Stimulated activated CD4-positive, alpha-beta T cell treated with anti-CD3 and anti-CD28 coated beads, Interleukin-4, amount 100 ng/mL, for 1 hour (primary cell): ENCODE measurements at places on chromosomes 13 and 19.
A peak's percentile ranks its signal among the peaks of the same experiment; 100 is the strongest.

DNA sequence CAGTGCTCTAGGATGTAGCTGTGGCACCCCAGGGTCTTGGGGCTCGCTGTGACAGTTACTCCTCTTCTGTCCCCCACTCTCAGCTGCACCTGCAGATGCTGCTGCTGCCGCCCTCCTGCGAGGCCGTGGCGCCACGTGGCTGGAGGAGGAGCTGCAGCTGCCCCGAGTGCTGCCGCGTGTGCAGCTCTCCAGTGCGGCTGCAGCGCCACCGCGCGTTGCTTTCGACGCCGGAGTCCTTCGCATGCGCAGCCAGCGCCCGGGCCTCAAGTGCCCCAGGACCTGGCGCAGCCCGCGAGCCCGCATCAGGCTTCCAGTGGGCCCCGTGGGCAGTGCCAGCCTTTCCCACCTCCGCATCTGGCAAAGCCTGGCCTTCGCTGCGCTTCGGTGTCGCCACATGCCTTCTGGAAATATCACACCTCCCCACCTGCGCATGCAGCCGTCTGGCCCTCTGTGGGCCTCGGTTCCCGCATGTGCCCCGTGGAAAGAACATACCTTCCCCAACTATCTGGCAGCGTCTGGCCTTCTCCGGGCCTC is 692 bp upstream of the ZNF580 start:
- peak; percentile 74 for DNase-seq

- DNase-seq: no peak
These were observed 31.0 kb upstream of the COX7A1 start for GRCh38 chr19:36183245-36183628.

DNA sequence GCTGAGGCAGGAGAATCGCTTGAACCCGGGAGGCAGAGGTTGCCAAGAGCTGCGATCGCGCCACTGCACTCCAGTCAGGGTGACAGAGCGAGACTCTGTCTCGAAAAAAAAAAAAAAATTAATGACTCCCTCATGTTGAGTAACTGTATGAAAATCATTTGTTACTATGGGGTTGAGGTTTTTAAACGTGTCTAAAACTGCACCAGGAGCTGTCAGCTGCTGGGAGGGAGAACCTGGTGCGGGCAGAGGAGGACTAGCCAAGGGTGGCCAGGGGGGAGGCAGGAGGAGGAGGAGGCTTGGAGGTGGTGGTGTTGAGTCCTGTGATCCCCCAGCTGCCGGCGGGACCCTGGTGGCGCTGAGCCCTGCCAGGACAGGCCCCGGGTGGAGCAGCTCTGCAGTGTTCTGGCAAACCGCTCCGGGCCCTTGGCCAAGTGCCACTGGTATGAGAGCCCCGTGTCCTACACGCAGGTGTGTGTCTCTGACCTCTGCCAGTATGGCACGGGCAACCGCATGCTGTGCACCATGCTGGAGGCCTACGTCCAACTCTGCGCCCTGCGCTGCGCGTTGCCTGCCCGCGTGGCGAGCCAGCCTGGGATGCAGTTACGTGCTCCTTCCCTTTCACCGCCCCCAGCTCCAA is 17.1 kb upstream of the FXYD3 start:
- no peak for DNase-seq

DNA sequence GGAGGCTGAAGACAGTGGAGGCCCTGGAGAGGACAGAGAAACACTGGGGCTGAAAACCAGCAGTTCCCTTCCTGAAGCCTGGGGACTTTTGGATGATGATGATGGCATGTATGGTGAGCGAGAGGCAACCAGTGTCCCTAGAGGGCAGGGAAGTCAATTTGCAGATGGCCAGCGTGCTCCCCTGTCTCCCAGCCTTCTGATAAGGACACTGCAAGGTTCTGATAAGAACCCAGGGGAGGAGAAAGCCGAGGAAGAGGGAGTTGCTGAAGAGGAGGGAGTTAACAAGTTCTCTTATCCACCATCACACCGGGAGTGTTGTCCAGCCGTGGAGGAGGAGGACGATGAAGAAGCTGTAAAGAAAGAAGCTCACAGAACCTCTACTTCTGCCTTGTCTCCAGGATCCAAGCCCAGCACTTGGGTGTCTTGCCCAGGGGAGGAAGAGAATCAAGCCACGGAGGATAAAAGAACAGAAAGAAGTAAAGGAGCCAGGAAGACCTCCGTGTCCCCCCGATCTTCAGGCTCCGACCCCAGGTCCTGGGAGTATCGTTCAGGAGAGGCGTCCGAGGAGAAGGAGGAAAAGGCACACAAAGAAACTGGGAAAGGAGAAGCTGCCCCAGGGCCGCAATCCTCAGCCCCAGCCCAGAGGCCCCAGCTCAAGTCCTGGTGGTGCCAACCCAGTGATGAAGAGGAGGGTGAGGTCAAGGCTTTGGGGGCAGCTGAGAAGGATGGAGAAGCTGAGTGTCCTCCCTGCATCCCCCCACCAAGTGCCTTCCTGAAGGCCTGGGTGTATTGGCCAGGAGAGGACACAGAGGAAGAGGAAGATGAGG is 1.5 kb downstream of the PPP1R15A start:
- no peak for DNase-seq

DNA sequence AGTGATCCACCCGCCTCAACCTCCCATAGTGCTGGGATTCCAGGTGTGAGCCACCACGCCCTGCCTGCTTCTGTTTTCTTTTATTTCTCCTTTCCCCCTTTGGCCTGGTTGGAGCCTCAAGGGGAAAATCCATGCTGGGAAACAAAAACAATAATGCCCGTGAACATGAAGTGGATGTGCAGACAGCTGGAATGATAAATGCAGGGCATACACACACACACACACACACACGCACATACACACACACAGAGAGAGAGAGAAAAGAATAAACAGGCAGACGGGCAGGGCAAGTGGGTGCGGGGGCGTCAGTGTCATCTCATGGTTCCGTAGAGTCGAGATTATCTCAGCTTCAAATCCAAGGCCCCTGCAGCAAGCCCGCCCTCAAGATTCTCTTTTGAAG is 4.4 kb upstream of the PLEKHF1 start:
- peak; percentile 71 for DNase-seq

DNA sequence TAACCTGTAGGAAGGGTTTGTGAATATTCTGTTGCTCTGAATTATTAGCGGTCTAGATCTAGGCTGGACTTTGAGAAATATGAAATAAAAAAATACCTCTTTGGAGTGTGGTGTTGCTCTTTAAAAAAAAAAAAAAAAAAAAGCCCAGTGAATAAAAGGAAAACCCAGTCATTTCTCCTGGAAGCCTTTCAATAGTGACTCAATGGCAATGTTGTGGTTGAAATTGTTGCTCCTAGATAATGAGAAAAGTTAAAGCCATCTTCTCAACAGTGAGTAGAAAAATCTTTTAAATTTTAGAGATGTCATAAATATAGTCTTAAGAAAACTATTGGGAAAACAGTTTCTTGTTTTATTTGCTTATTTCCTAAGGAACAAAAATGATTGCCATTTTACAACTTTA is 135.3 kb downstream of the RFC3 start:
- no peak for DNase-seq

GRCh38 chr19:16139752-16140151 is 3.7 kb upstream of the HSH2D start:
- no peak for DNase-seq

- no peak for DNase-seq
These were observed 393.1 kb downstream of the TBC1D4 start for GRCh38 chr13:75088915-75089314.

- DNase-seq: peak; percentile 21
These were observed 16.5 kb upstream of the CACTIN start for GRCh38 chr19:3642987-3643673.
